ENCODE measurements at places on chromosomes 5 and 9. TPM values are rescaled to one million over a fixed set of nuclear protein-coding genes. Genes with fewer than 3 reads are reported as not detected.

DNA sequence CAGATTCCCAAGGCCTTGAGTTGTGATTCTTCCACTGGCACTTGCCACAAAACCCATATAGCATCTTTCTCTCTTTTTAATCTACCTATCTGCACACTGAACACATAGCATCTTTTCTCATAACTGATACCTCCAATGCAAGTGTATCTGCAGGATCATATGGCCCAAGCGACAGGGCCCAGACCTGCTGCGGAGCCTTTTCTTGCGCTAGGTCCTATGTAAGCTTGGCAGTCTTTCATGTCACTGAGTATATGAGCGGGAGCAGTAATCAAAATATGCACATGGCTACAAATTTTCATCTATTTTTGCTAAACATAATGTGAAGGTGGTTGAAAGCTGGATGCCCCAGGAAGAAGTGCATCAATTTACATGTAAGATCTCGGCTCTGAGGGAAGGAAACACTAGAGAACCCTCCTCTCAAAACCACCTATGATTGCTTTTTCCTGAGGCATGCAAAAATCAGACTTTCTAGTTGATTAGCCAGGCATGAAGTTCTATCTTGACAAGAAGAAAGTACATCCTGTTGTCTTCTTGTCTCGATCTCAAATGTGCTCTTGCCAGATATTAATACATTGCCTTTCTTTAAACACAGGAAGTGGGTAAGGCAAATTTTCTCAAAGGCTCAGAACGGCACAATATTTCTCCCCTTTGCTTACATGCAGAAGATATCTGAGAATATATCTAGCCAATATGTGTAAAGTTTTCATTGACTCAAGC is 26.9 kb upstream of the CEMIP2 start:
- DNase-seq = no peak

- DNase-seq = no peak
Observed at GRCh38 chr5:177361418-177362291, 3.9 kb downstream of the RGS14 start.

- no peak for DNase-seq
Observed at GRCh38 chr5:61618577-61618976, 286.5 kb downstream of the ZSWIM6 start.

DNA sequence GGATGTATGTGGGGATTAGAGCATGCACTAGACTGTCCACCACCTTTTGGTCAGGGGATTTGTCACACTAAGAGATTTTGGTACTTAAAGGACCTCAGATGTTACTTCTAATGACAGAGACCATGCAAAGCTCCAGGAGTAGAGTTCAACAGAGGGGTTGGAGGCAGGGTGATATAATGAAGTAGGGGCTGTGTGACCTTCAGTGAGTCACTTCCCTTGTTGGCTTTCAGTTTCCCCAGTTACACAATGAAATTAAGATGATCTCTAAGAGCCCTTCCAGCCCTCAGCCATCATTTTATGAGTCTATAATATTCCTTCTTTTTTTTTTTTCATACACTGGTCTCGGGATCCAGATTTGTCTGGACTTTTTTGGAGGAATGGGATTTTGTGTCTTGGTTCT is 26.8 kb downstream of the GLRA1 start:
- DNase-seq = no peak

DNA sequence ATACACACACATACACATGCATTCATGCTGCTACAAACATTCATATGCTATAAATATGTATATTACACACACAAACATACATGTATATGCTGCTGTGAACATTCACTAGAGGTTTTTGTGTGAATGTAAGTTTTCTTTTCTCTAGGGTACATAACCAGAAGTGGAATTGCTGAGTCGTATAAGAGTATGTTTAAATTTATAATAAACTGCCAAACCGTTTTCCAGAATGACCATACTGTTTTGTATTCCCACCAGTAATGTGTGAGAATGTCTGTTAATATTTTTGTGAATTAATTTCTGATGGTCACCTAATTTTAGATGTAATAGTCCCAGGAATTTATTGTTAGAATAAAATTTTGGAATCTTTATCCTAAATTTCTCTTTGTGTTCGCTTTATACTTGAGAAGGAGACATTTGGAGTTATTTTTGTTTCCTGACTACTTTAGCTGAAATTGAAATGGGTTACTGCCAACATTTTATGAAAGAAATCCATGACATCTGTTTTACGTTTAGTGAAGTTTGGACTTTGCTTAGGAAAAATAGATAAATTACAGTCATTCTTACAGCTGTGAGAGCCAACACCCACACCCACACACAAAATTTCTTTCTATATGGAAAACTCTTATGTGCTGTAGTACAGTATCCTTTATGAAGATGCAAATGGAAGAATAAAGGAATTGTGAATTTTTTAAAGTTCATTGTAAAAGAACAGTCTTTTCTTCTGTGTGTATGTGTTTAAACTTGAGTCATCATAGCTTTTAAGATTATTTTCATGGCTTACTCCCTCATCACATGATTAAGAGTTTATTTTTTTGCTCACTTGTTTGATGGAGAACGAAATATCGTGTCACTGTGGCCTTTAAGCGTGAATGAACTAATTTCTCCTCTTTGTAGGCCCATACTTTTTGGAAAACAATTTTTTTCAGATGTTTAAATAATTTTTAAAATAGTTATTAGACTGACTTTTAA is 24.3 kb downstream of the CENPP start:
- no peak for DNase-seq

DNA sequence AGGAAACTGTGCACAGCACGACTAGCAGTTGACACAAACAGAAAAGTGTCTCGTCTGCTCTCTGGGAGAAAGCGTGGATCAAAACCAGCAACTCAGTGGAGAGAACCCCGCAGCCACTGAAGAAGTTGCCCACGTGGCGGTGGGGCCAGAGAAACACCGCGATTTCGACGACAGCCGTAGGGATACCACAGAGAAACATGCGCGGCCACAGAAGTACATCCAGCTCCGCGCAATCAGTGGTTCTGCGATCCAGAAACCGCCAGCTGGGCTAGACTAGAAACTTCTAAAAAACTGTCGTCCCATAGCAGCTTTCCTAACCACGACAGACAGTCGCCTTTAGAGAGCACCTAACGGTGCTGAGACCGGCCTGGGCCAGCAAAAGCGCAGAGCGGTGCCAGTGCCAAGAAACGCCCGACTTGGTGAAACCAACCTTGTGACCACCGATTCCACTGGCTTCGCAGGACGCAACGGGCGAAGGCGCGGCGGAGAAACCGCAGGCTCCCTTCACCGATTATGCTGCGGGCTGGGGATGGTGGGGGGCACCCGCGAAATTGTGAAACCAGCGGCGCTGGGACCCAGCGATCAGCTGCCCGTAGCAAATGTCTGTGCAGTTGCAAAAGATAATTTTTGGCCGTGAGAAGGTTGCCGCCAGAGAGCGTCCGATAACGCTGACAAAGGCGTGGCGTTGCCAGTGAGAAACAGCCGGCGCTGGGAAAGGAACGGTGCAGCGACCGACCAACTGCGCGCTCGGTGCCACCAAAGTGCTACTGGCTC is 2.7 kb upstream of the ANXA2R start:
- DNase-seq = no peak

DNA sequence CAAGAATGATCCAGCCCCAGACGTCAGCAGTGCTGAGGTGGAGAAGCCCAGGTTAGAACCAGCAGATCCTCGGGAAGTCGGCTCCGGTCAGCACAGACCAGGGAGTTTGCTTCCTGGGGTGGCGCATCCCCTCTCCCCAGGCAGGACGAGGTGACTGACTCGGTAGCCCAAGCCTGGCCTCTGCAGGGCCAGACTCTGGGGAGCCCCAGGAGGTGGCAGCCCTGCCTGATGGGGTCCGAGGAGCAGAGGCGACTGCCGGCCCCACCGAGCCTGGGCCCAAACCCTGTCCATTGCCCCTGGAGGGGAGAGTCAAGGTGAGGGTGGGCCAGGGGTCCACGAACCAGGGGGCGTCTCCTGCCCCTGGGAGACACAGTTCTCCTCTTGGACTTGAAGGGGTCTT is 52.9 kb upstream of the SARDH start:
- DNase-seq = no peak

DNA sequence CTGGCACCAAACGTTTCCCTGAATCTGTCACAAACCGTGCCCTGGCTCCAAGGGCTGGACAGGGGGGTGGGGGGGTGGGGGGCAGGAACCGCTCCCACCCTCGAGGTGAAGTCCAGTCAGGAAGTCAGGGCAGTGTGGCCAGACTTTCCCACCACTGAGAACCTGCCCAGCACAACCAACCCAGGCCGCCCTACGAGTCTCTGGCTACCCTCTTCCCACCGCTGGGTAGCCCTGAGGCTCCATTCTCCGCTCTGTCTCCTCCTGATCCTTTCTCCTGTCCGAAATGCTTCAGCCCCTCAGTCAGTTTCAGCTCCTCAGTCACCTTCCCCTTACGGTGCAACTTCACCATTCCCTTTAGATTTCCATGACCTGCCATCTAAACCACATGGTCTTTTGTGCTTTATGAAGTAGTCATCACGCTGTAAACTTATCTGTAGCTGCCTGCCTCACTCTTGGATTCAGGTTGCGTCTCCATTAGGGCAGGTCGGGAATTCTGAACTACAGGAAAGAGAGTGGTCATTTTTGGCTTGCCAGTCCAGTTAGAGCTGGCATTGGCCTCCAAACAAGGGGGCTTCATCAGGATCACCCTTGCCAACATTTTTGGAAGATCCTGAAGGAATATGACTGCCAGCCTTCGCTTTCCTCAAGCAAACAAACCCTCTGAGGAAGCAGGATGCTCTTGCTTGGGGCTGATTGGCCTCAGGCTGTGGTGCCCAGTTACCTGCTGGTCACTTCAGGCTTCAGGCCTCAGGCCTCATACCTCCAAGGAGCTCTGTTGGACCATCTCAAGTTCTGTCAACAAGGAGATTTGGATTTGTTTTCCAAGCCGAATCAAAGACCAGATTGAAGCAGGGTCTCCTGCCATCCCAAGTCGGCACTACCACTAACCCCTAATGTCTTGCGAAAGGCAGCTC is 794 bp upstream of the DCAF12 start:
- no peak for DNase-seq

GRCh38 chr5:91118796-91119195 is 264.3 kb downstream of the ARRDC3 start:
- DNase-seq = no peak

DNA sequence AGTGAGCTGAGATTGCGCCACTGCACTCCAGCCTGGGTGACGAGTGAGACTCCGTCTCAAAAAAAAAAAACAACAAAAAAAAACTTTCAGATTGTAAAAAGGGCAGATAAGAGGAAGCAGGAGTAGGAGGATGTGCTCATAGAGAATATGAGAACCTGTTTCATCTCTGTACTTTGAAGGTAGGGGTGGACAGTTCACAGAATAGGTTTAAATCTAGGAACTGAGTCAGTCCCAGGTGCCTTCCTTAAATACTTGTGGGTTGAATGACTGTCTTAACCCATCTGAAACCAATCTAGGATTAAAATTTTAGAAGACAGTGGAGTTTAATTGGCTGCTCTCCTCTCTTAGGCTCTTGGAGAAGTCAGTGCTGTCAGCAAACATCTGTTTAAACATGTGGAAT is 12.4 kb downstream of the POLK start:
- DNase-seq = no peak

DNA sequence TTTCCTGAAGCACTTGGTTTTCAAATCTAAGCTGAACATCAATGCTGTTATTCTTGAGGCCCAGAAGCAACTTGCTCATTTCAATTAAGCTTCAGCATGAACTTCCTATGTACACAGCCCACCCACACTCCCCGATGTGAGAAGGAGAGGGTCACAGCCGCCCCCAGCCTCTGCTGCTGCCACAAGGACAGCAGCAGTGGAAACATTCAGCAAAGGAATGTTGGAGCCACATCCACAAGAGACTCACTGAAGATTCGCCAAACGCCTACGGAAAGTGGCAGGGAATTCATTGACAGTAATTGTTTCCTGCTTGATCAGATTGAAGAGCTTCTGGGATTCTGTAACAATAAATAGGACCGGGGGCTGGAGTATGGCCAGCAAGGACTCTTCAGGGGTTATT is 2.9 kb downstream of the TGFBI start:
- DNase-seq = no peak

DNA sequence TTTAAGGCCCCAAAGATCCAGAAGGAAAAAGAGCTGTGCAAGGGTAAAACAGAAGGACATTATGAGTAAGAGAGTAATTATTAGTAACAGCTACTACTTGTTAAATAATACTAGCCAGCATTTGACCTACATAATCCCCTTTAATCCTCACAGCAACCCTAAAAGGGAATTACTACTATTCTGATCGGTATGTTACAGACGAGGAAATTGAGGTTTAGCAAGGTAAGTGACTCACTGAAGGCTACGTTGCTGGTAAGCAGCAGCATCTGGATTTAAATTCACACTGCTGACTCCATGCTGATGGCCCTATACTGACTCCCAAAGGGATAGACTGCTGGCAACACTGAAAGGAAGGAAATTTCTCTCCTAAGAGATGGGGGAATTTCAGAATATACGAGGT is 3.7 kb upstream of the FSD1L start:
- DNase-seq = no peak

GRCh38 chr5:170440771-170441392 is 51.7 kb upstream of the KCNMB1 start:
- DNase-seq = no peak

- DNase-seq = no peak
Observed at GRCh38 chr5:7321724-7322123, 74.2 kb upstream of the ADCY2 start.

DNA sequence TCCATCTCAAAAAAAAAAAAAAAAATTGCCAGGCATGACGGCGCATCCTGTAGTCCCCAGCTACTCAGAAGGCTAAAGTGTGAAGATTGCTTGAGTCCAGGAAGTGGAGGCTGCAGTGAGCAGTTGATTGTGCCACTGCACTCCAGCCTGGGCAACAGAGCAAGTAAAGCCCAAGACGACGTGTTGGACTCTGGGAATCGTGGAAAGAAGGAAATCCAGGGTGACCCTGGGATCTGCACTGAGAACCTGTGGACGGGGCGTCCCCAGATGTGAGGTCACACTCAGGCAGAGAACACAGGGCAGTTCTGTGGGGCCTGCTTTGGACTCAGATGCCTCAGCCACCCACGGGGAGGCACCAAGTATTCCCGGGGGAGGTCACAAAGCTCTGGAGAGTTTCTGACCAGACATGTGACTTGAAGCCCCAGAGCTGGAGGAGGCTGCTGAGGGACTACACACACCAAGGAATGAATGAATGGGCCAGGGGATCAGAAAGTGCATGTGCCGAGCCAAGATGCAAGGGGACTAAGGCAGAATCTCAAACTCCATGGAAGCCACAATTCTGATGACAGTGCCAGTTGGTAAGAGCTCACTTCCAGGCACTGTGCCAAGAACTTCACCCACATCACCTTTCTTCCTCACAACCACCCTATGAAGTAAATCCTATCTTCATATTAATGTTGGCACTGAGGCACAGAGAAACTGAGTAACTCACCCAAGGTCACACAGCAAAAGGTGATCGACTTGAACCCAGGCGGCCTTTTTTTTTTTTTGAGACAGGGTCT is 12.9 kb downstream of the DYNC2I2 start:
- DNase-seq = no peak

The PCDHGB7 gene
- polyA plus RNA-seq = 16.6 TPM

The ABLIM3 gene
- 1.3 TPM for polyA plus RNA-seq

The PFN3 gene
- 3.2 TPM for polyA plus RNA-seq

The SLC25A2 gene
- polyA plus RNA-seq = 0.14 TPM

The FLT4 gene
- polyA plus RNA-seq = 24.1 TPM

The OTP gene
- polyA plus RNA-seq = not detected

The FOXD4L3 gene
- not detected for polyA plus RNA-seq

The ARL14EPL gene
- polyA plus RNA-seq = not detected

The TMEM252 gene
- polyA plus RNA-seq = 8.1 TPM

Measured in renal cortex interstitium (tissue), 15 donors.